Esophagus squamous epithelium (tissue), 5 donors: ENCODE measurements at places on chromosomes 2 and 18.

DNA sequence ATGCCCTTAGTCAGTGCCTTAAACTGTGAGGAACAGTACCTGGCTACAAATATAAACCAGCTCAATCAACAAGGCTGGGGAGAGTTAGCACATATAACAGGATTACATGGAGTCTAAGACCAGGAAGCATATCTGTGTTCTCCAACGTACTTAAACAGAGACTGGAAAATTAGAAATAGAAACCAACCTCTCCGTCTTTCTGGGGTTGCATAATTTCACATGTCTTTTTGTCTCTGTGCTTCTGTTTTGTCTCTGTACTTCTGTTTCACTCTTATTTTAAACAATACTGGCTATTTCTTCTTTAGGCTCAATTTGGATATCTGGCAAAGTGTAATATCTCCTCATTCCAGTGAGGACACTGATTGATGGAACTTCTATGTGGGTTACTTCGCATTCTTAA, 749.0 kb upstream of the ZEB2 start:
- H3K27me3 ChIP-seq = no peaks in the 10 kb centered on the region
- no peak for DNase-seq
- H3K4me1 ChIP-seq = no peaks in the 10 kb centered on the region
- no peak overlapping the region for H3K27ac ChIP-seq
- no peaks in the 10 kb centered on the region for H3K36me3 ChIP-seq
- H3K4me3 ChIP-seq = no peak overlapping the region

DNA sequence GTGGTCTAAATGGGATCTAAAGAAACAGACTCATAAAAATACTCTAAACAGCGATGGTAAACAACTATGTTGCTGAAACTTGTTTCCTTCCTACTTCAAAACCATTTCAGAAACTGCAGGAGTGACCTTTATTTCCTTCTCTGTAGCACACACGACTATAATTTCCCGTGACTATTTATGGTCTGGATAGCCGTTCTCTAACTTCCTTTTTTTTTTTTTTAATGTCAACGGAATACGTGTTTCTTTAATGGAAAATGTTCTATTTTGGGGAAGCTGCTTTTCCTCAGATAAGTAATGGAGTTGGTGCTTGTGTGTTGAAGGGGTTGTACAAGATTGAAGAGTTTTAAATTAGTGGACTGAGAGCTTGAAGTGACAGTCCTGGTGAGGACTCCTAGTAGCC, 224.1 kb downstream of the PHLPP1 start:
- H3K4me3 ChIP-seq = no peak overlapping the region
- no peaks in the 10 kb centered on the region for H3K4me1 ChIP-seq
- DNase-seq = no peak
- no peaks in the 10 kb centered on the region for H3K36me3 ChIP-seq

- H3K27me3 ChIP-seq = no peaks in the 10 kb centered on the region
- H3K36me3 ChIP-seq = no peaks in the 10 kb centered on the region
- no peak overlapping the region for H3K4me3 ChIP-seq
Observed at GRCh38 chr2:18445433-18446320, 114.8 kb downstream of the RDH14 start.

DNA sequence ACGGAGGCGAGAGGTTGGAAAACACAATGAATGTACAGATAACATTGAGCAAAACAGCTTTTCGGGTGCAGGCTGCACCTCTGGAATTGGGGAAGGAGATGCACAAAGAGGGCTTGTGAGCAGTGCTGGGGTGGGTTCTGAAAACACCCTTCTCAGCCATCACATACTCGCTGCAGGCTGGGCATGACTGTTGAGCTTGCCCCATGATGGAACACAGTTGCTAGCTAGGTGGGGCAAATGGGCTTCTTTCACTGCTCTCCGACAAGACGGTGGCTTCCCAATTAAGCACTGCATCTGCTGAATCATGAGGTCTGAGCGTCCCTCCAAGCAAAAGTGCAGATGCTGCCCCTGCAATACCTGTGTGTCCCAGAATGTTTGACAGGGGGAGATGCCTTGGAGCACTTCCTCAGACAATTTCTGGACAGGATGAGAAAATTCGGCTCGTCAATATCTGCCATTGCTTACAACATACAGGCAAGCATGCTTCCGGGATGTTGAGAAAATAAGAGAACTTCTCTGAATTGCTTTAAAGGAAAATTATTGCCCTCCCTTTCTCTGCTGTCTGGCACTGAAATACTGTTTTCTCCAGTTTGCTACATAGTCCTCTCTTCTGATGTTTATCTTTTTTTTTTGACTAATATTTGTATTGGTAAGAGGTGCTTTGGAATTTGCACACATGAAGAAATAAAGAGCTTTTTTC, 77.3 kb upstream of the SH3BP4 start:
- no peak for DNase-seq
- no peaks in the 10 kb centered on the region for H3K27me3 ChIP-seq
- no peaks in the 10 kb centered on the region for H3K36me3 ChIP-seq

GRCh38 chr2:207032490-207032889, 93.2 kb downstream of the CPO start:
- no peaks in the 10 kb centered on the region for H3K4me1 ChIP-seq
- no peaks in the 10 kb centered on the region for H3K36me3 ChIP-seq
- DNase-seq = no peak
- H3K4me3 ChIP-seq = no peak overlapping the region
- no peaks in the 10 kb centered on the region for H3K27me3 ChIP-seq

- no peaks in the 10 kb centered on the region for H3K36me3 ChIP-seq
- no peaks in the 10 kb centered on the region for H3K4me1 ChIP-seq
- DNase-seq = no peak
Observed at GRCh38 chr2:167784084-167784425, 463.3 kb downstream of the STK39 start.

DNA sequence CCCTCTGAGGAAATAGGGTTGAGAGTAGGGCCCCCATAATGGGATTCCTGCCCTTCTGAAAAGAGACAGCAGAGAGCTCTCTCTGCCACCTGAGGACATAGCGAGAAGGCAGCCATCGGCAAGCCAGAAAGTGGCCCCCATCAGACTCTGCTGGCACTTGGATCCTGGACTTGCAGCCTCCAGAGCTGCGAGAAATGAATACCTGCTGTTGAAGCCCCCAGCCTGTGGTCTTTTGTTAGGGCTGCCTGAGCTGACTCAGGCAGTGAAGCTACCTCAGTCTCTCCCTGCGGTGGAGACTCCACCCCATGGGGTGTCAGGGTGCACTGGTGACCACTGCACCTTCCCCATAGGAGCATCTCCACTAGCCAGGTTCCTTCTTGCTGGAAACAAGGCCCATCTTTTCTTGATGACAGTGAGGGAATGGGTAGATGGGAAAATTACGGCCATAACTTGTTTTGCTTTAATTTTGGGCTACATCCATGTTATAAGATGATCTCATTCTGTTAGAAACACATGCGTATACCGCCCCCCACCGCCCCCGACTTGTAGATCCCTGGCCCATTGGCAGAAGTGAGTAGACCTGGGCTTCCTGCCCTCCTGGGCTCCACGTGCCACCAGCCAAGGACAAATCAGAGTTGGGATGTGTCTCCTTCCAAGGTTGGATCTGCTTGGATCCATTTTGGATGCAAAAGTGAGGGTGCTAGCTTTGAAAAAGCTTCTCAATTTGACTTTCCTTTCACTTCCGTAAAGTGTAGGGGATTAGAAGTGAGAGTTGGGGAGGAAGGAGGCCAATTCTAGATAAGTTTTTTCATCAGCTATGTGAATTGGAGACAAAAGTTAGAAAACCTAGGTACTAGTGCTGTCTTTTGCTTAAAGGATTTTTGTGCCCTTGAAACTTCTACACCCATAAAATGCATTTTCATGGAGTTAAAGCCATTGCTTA, 42.9 kb downstream of the NCK2 start:
- DNase-seq = no peak
- H3K27me3 ChIP-seq = no peaks in the 10 kb centered on the region
- H3K4me1 ChIP-seq = peaks cover 86% of the 10 kb centered on the region
- no peak overlapping the region for H3K27ac ChIP-seq

GRCh38 chr2:60439219-60439974, 114.1 kb downstream of the BCL11A start:
- DNase-seq = peak; percentile 45
- peaks cover 37% of the 10 kb centered on the region for H3K4me1 ChIP-seq
- H3K27me3 ChIP-seq = no peaks in the 10 kb centered on the region

DNA sequence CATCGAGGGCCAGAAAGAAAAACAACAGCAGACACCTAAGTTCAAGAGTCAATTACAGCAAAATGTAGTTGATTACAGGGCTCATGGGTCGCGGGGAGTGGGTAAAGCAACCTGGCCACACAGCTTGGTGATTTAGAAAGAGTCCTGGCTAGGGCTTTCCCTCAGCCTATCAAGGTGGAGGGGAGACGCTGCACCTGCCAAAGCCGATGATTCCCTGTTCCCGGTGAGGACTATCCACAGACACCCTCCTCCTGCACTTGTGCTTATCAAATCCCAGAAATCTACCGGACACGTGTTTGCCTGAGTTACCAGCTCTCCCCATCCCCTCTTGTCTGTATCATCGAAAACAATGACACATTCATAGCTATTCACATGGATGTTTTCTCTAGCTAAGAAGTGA, 7.0 kb upstream of the SOX11 start:
- no peak for DNase-seq
- no peaks in the 10 kb centered on the region for H3K27me3 ChIP-seq
- H3K4me1 ChIP-seq = no peaks in the 10 kb centered on the region
- no peak overlapping the region for H3K27ac ChIP-seq
- no peak overlapping the region for H3K4me3 ChIP-seq
- no peaks in the 10 kb centered on the region for H3K36me3 ChIP-seq

- no peak for DNase-seq
- H3K36me3 ChIP-seq = no peaks in the 10 kb centered on the region
- peaks cover 92% of the 10 kb centered on the region for H3K4me1 ChIP-seq
- H3K27me3 ChIP-seq = no peaks in the 10 kb centered on the region
Observed at GRCh38 chr2:46303822-46304221, 6.6 kb downstream of the EPAS1 start.

- H3K27ac ChIP-seq = no peak overlapping the region
- H3K4me3 ChIP-seq = no peak overlapping the region
- DNase-seq = no peak
- no peaks in the 10 kb centered on the region for H3K4me1 ChIP-seq
Observed at GRCh38 chr18:31237142-31237541, 74.5 kb upstream of the DSC1 start.

- no peaks in the 10 kb centered on the region for H3K27me3 ChIP-seq
- H3K4me1 ChIP-seq = no peaks in the 10 kb centered on the region
- peak overlapping the region; percentile 81 for H3K27ac ChIP-seq
- peak overlapping the region; percentile 53 for H3K4me3 ChIP-seq
Observed at GRCh38 chr2:189178054-189178453, 1.5 kb downstream of the COL5A2 start.

DNA sequence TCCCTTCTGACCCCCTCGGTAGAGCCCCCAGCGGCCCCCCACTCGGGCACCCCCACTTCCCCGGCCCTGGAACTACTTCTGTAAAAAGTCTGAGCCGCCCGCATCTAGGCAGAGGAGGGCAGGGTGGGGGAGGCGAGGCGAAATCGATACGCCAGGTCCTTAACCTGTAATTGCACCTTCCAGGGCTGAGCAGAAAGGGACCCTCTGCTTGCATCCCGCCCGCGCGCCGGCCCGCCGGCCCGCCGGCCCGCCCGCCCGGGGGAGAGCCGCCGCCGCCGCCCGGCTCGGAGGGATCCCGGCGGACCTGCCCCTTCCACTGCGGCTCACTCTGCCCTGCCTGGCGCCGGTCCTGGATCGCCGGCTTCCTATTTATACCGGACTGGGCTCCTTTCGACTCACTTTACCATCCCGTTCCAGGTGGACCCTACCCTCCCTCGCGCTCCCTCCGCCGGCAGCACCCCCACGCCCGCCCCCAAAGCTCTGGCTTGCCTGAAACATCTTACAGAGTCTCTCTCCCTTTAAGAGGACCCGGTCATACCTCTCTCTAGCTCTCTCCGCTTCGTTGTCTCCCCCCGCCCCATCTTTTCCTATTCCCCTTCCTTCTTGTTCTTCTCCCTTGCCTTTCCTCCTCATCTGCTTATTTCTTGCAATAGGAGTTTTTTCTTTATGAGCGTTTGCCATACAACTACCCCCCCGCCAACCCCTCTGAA, 797 bp downstream of the KLHL14 start:
- H3K27me3 ChIP-seq = peaks cover 27% of the 10 kb centered on the region
- H3K4me1 ChIP-seq = peaks cover 17% of the 10 kb centered on the region
- no peak overlapping the region for H3K27ac ChIP-seq

GRCh38 chr2:121748202-121748601, 7.2 kb upstream of the TSN start:
- H3K4me3 ChIP-seq = no peak overlapping the region
- no peaks in the 10 kb centered on the region for H3K4me1 ChIP-seq
- H3K36me3 ChIP-seq = no peaks in the 10 kb centered on the region
- DNase-seq = no peak
- no peaks in the 10 kb centered on the region for H3K27me3 ChIP-seq
